ENCODE measurements at places on chromosomes 2 and 18.

DNA sequence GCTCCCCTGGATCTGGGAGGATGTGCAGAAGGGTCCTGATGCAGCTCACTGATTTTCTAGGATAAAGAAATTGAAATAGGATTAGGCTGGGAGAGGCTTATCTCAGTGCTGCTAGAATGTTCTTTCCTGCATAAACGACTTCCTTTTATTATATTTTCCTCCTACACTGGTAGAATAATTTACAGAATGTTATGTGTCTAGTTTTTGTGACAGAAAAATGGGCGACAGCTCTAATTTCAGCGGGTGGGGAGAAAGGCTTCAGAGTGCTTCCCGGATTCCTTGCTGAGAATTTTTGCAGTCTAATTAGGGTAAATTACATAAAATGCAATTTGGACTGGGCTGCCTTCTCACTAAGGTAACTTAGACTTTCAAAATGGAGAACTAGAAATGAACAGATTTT is 66.2 kb downstream of the SKA1 start:
- no peak for DNase-seq

- no peak for DNase-seq
Observed at GRCh38 chr18:34837769-34838272, 127.7 kb downstream of the DTNA start.

DNA sequence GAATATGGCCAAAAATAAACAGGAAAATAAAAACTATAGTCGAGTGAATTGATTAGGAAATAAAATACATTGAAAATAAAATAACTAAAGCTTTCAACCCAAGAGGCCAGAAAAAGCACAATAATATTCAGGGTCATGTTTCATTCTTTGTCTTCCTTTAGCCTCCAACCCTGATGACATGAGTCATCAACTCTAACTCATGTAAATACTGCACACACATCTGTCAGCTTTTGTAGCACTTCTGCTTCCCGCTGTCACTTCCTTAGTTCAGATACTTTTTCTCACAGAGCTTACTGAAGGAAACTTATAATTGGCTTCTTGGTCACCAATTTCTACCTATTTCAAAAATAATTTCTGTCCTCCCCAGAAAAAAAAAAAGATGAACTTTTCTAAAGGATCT is 112.8 kb downstream of the UPP2 start:
- peak; percentile 72 for DNase-seq

- DNase-seq, result no peak
Observed at GRCh38 chr2:178403671-178404306, 47.2 kb downstream of the PRKRA start.

DNA sequence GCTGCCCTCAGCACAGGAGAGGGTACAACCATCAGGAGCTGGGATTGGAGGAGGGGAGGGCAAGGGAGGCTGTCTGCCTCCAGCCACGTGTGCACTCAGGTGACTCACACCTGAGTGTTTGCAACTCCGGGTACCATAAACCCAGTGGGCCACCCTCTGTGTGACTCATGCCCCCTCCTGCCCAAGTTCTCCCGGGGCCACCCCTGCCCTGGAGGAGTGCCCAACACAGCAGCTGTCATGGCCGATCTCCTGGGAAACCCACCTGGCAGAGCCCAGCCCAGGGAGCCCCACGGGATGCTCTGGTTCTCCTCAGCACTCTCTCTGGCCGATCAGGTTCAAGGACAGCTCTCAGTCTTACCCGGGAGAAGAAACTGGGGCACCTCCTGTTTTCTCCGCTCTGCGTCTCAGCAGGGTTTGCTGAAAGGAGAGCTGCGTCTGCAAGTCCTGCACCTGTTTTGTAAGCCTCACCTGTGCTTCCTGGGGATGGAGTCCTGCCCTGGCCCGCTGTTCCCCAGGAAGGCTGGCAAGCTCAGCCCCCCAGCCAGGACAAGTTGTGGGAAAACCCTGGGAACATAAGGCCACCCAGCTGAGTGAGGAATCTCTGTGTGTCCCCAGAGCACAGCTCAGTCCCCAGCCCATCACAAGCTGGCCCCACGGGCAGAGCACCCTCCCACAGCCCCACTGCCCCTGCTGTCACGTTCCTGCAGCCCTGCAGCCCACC is 44.0 kb upstream of the UBE2F start:
- peak; percentile 80 for DNase-seq

DNA sequence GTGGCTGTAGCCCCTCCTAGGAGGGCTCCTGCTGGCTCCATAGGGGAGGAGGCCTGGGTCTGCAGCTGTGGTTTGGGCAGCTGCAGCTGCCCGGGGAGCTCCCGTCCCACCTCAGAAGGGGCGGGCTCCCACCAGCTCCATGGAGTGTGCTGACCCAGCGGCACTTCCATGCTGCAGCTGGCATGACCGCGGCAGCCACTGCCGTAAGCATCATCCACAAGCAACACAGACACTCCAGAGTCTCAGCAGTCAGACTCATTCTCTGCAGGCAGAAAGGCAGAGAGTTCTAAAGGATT is 660.1 kb upstream of the RAB6C start:
- no peak for DNase-seq
